ENCODE measurements at places on chromosomes 3 and 15.
A peak's percentile ranks its signal among the peaks of the same experiment; 100 is the strongest.

GRCh38 chr3:108088697-108089096 lies 2.1 kb downstream of the CD47 start:
- DNase-seq: peak; percentile 19

- DNase-seq: no peak
Observed at GRCh38 chr15:51375966-51376640, 34.6 kb downstream of the GLDN start.

DNA sequence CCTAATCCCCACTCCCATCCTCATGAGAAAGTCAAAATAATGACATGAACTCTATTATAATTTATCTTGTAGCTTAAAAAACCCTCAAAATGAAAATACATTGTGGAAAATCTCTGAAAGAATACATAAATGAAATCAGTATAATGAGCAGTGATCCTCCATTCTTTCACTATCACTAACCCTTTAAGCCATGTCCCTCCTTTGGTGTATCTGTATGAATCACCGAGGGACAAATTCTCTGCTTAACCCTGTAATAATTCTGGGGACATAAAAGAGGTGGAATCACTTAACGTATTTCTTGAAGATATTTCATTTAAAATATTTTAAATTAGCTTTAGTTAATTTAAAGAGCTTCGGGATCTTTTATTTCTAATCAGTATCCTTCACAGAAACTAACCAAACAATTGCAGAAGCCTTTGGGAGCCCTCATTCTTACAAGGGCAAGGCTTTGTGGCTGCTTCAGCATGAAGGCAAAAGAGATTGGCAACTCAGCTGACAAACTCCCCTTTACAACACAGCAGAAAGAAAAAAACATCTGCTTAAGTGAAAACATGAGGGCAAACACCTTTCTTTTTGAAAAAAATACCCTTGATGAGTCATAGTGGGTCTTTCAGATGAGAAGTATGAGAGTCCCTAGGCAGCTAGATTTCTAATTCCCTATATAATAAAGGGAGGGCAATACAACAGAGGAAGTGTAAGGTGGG lies 44.0 kb upstream of the ALCAM start:
- DNase-seq: no peak

GRCh38 chr15:71489570-71489969 lies 320.8 kb upstream of the NR2E3 start:
- DNase-seq: no peak

- no peak for DNase-seq
Observed at GRCh38 chr3:38129058-38129457, 7.9 kb downstream of the ACAA1 start.

- peak; percentile 77 for DNase-seq
Observed at GRCh38 chr3:141498598-141499223, 11.9 kb downstream of the RASA2 start.

DNA sequence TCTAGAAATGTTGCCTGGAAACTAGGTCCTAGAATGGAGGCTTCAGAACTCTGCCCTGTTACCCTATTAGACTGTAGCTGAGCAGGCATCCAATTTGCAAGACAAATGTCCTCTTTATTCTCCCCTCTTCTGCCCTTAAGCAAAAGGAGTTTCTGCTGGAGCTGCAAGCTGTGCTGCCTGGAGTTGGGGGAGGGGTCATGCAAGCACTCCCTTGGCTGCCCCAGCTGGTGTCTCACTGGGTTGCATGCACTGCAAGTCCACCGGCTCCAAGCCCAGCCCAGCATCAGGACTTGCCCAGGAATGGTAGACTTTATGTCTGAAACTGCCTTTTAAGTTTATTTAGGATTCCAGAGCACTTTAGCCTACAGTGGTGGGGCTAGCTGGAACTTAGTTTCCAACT lies 15.7 kb upstream of the RBP2 start:
- DNase-seq: no peak

DNA sequence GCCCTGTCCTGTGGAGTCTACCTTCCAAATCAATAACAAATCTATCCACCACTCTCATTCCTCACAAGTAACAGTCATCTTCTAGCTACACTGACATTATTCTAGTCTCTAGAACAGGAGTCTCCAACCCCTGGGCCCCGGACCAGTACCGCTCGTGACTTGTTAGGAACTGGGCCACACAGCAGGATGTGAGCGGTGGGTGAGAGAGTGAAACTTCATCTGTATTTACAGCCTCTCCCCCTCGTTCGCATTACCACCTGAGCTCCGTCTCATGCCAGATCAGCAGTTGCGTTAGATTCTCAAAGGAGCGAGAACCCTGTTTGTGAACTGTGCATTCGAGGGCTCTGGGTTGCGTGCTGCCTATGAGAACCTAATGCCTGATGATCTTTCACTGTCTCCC lies 31.9 kb downstream of the ROBO2 start:
- DNase-seq: no peak

DNA sequence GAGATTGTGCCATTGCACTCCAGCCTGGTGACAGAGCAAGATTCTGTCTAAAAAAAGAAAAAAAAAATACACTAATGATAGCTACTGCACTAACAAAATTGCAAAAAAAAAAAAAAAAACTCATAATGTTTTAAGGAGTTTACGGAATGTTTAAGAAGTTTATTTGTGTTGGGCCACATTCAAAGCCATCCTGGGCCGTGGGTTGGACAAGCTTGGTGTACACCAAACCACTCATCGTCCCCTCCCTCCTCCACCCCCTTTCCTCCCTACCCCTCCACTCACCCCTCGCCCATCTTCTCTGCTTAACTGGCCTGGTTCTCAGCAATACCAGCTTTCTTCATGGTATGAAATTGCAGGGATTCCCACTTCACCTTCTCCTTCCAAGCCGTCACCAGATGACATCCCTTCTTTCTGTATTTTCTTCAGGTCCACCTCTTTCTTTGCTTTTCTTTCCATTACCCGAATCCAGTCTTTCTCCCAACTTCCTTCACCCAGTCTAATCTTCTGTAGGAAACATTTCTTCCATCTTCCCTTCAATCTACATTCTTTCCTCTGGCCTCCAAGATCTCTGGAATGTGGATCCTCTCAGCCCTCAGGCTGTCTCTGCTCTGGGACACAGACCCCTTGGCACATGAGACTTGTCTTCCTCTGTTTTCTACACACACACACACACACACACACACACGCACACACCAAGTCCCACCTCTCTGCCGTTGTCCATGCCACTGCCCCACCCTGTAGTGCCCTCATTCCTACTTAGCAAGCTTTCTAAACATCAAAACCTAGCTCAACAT lies 3.5 kb upstream of the MESP1 start:
- DNase-seq: no peak

- no peak for DNase-seq
Observed at GRCh38 chr3:14183015-14183577, 4.5 kb downstream of the LSM3 start.

- no peak for DNase-seq
Observed at GRCh38 chr3:40108643-40109042, 200.9 kb upstream of the EIF1B start.

DNA sequence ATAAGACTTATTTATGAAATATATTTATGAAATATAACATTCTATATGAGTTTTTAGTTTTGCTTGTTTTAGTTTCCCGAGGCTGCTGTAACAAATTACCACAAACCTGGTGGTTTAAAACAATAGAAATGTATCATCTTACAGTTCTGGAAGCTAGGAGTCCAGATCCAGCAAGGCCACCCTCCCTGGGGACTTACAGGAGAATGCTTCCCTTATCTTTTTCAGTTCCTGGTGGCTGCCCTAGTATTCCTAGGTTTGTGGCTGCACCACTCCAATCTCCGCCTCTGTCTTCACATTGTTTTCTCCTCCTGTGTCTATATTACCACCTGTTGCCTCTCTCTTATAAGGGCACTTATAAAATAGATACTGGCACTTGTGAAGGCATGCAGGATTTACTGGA lies 877.8 kb downstream of the TUSC7 start:
- no peak for DNase-seq

- DNase-seq: no peak
Observed at GRCh38 chr3:23961066-23961465, 16.0 kb downstream of the NR1D2 start.

GRCh38 chr3:96236522-96236921 lies 577.9 kb upstream of the EPHA6 start:
- no peak for DNase-seq

GRCh38 chr15:25680686-25681025 lies 182.5 kb downstream of the ATP10A start:
- no peak for DNase-seq

- DNase-seq: no peak
Observed at GRCh38 chr15:75943713-75944215, 40.1 kb downstream of the FBXO22 start.

DNA sequence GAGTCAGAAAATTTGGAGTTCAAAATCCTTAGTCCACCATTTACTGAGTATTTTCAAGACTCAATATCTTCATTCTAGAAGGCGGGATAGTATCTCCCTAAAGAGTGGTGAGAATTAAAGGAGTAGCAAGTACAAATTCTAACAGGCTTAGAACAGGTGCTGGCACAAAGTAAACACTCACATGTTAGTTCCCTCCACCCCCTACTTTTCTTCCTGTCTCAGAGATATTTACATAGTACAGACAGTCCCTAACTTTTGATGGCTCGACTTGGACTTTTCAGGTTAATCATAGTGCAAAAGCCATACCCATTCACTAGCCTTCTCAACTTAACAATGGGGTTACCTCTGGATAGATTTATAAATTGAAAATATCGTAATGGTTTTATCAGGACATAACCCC lies 476.2 kb upstream of the RASGRP1 start:
- no peak for DNase-seq

DNA sequence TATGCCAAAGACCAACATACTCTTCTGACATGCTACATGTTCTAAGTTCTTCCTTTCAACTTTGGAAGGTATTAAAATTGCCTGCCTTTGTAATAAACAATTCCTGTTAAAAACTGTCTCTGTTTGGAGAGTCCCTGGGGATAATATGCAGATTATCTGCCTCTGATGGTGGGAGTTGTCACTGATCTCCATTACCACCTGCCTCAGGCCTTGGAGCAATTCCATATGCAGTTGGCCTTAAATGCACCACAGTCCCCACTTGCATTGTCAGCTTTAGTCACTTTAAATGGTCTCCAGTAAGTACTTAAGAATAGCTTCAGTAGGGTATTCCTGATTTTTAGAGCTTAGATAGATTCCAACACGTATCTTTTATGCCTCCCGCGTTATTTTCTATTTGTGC lies 121.1 kb upstream of the GOLIM4 start:
- DNase-seq: no peak

DNA sequence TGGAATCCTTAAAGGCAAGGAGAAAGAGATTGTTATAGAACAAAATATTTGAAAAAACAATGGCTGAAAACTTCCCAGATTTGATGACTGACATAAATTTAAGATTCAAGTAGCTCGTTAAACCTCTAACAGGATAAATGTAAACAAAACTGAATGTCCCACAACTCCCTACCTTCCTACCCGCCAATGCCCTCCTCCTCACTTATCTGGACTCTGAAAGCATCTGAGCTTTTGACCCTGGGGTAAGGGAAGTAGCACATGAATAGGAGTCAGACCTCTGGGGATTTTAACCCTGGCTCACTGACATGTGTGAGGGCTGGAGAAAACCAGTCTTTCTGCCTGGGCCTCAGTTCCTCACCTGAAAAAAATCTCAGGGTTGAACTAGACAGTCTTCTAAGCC lies 26.9 kb downstream of the CYP19A1 start:
- DNase-seq: no peak

GRCh38 chr3:4957978-4958377 lies 21.3 kb upstream of the BHLHE40 start:
- DNase-seq: no peak

- DNase-seq: no peak
Observed at GRCh38 chr3:16279010-16279801, 14.2 kb downstream of the OXNAD1 start.

- DNase-seq: no peak
Observed at GRCh38 chr3:63557912-63558311, 94.6 kb upstream of the SNTN start.

DNA sequence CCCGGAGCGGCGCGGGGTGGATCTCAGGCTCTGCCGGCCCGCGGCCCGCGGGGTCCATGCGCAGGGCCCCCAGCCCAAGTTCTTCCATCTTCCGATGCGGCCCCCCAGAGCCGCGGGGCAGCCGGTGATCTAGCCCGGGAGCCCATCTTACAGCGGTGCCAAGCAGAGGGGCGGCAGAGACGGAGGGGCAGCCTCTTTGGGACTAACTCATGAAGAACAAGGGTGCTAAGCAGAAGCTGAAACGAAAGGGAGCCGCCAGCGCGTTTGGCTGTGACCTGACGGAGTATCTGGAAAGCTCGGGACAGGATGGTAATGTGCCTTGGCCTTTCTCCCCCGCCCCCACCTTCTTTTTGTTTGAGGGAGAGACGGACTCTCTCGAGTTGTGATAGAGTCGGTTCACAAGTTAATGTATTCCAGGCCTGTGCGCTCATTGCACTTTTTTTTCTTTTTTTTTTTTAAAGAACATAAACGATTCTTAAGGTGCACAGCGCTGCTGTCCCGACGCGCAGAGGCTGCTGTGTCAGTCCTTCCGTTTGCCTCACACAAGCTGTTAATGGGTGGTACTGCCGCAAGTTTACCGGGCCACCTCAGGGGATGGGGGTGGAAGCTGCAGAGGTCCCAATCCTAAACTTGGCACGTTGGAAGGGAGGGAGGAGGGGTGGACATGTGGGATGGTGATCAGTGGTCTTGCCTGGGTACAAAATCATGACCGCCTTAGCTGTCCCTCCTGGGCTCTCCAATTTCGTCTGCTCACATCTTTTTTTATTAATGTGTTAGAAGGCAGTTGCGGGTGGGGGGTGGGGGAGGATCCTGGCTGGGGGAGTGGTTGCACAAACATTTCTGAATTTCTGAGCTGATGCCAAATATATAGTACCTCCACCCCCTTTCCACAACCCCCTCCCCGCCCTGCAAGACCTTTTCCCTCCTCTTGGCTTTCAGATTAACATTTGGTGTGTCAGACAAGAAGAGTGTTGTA lies 801 bp downstream of the ARHGAP31 start:
- DNase-seq: peak; percentile 60

GRCh38 chr3:193509103-193509965 lies 45.4 kb downstream of the ATP13A4 start:
- no peak for DNase-seq

DNA sequence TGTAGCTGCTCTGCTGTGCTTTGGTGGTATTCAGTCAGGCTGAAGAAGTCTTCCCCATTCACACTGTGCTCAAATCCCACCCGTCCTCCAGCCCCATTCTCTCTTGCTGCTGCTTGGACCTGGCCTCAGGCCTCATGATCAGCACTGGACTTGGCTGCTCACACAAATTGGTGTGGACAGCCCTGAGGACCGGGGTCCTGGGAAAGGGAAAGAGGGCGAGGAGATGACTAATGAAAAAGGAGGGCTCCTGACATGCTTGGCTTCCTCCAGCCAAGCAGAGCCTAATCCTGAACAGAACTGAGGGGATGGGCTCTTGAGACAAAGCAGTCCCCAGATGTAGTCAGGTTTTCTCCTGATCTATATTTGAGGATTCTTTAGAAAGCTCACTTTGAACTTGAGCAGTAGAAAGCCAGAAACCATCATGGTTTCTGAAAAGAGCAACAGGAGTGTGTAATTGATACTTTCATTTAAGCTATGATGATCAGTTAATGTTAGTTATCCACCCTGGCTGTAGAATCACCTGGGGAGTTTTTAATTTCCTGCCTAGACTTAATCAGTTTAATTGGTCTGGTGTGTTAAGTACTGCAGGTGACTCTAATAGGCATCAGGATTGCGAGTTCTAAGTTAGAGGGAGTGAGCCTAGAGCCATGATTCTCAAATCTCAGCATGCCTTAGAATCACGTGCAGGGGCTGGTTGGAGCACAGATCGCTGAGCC lies 79.4 kb upstream of the THBS1 start:
- DNase-seq: no peak

Data from activated CD4-positive, alpha-beta T cell treated with anti-CD3 and anti-CD28 coated beads, Interleukin-2, amount 50 U/mL, for 4 hours (primary cell).